ENCODE measurements at places on chromosomes 5 and 9.
A peak's percentile ranks its signal among the peaks of the same experiment; 100 is the strongest.

DNA sequence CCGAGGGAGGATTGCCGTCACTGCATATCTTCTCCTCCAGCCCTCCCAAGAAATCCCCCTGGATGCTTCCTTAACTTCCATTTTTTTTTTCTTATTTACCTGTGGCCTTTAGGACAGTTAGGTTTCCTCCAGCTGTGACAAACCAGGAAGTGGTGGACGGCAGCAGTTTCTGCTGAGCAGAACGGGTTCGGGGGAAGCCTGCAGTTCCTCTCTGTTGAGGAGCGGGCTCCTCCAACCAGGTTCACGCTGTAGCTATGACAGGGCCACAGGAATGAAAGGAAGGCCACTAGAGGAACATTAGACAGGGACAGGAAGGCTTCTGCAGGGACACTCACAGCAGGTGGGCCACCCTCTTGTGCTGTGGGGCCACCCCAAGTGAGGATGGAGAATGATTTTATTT lies 76.7 kb upstream of the SYK start:
- no peak for DNase-seq

- no peak for DNase-seq
Measured at GRCh38 chr5:73298251-73298771, 125.3 kb downstream of the TMEM174 start.

- no peak for DNase-seq
Measured at GRCh38 chr9:114720086-114720676, 38.2 kb upstream of the TEX48 start.

DNA sequence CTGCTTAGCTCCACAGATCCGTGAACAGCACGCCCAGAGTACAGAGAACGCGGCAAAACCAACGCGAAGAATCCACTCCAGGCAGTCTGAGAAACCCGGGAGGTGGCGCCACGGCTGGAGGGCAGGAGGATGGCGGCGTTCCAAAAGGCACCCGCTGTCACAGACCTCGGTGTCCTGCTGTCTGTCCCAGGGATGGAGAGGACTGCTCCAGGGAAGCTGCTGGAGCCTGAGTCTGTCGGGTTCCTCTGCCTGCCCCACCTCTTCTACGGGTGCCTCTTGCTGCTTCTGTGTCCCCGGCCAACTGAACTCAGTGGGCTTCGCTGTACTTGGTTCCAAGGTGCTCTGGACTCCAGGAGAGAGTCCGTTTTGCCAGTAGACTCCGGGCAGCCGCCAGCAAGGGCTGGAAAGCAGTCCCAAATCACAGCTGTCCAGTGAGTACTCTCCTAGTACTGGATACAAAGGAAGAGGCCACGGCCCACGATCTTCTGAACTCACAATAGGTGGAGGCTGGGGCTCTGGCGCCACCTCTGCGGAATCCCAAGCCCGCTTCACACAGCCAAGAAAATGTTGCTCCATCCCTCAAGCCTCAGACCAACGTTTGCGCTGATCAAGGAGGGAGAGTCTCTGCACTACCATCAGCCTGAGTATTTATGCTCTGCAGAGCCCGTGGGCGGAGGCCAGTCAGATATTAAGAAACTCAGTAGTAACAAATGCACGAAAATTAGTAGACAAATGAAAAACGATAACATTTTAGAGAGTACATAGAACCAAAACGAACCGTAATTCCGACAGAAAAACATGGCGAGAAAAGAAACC lies 440 bp downstream of the ANXA2R start:
- DNase-seq = peak; percentile 70

DNA sequence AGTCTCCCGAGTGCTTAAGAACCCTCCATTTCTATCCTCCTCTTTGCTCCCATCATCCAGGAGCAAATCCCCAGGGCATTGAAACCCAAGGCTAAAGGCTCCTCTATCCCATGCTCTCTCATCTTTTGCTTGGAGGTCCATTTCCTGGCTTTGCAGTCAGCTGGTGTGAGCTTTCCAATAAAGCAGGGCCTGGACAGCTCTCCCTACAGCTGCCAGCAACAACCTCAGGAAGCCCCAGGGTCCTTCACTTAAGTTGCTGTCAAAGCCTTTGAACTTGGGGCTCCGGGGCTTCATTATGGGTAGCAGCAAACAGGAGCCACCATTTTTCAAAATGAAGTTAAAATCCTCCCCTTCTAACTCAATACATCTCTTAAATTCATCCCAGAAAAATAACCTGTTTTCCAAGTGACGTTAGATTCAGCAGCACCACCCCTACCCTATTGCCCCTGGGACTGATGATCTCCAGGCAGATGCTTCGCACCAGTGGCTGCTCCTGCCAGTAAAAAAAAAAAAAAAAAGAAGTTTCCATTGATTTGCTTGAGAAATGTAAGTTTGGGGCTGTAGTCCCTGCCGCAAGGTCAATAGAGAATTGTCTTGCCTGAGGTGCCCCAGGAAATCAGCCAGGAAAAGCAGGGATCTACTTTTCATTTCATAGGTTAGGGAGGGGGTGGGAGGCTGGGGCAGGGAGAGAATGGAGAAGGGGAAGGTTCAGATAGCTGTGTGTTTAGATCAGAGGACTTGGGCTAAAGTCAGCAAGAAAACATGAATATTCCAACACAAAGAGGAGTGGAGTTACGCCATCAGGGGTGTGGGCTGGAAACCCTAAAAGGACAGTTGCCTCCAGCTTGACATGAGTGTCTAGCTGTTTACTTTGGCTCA lies 83.8 kb upstream of the IL6ST start:
- DNase-seq = no peak
